ENCODE measurements at places on chromosomes 5 and 9.

GRCh38 chr9:15220658-15221318 lies 86.2 kb downstream of the TTC39B start:
- no peak for DNase-seq

DNA sequence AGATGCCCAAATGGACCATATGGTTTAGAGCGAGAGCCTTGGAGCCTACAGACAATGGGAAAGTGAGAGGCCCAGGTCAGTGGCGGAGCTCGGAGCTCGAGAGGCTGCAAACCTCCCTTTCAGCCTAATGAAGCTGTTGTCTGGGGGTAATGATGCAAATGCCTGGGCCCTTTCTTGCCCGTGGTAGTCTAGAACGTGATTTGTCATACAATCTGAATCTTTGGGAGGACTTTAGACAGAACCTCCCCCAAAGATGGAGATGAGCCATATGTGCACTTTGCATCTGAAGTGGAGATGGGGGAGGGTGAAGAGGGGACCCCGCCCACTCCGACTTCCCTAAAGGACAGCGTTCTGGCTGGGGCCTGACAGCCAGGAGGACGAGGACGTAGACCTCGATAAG lies 10.3 kb upstream of the NEUROG1 start:
- no peak for DNase-seq

GRCh38 chr9:93565089-93565488 lies 11.3 kb upstream of the PHF2 start:
- no peak for DNase-seq

DNA sequence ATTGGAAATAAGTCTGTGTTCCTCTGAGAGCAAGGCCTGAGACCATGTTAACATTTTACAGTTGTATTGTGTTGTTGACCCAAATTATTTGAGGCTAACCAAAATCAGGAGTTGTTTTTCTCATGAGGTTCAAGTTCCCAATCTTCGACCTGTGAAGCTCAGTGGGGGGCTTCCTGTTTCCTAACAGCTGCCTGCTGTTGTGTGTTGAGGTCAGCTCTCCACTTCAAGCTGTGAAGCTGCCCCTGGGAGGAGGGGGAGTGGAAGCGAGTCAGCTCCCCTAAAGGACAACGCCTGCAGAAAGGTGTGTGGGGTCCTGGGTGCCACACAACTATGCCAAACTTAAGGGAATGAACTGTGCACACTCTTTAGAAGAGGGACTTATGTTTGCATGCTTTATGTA lies 295.5 kb downstream of the IRX1 start:
- no peak for DNase-seq

GRCh38 chr5:93431250-93431649 lies 149.8 kb downstream of the NR2F1-AS1 start:
- DNase-seq, result no peak

DNA sequence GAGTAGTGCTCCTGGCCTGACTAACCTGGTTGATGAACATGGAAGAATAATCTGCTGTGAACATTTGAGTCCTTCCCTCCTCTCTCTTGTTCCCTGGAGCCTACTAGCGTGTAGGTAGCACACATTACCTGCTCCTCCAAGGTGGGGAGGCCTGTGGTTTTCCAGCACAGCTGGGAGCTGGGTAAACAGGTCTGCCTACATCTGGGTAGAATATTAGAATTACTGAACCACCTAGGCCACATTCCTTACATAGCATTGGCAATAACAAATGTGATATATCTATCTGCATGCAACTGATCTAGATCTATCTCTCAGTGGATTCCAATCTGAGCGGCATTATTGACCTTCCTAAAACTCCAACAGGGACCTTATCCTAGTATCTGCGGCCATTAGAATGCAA lies 151.0 kb upstream of the ZNF366 start:
- no peak for DNase-seq

DNA sequence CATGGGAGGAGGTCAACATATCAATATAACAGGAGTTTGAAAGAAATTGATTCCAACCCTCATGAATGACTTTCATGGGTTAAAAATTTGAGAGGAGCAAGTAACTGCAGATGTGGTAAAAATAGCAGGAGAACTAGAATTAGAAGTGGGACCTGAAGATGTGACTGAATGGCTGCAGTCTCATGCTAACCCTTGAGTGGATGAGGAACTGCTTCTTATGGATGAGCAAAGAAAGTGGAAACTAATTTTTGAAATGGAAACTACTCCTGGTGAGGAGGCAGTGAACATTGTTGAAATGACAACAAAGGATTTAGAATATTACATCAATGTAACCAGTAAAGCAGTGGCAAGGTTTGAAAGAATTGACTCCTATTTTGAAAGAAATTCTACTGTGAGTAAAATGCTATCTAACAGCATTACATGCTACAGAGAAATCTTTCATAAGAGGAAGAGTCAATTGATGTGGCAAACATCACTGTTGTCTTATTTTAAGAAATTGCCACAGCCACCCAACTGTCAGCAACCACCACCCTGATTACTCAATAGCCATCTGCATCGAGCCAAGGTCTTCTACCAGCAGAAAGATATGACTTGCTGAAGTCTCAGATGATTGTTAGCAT lies 1683.2 kb downstream of the MAT2B start:
- DNase-seq, result no peak

GRCh38 chr5:133472829-133473228 lies 139.5 kb downstream of the FSTL4 start:
- DNase-seq, result no peak

- DNase-seq, result no peak
These were observed 124.9 kb downstream of the TMEM161B start for GRCh38 chr5:88143693-88144218.

DNA sequence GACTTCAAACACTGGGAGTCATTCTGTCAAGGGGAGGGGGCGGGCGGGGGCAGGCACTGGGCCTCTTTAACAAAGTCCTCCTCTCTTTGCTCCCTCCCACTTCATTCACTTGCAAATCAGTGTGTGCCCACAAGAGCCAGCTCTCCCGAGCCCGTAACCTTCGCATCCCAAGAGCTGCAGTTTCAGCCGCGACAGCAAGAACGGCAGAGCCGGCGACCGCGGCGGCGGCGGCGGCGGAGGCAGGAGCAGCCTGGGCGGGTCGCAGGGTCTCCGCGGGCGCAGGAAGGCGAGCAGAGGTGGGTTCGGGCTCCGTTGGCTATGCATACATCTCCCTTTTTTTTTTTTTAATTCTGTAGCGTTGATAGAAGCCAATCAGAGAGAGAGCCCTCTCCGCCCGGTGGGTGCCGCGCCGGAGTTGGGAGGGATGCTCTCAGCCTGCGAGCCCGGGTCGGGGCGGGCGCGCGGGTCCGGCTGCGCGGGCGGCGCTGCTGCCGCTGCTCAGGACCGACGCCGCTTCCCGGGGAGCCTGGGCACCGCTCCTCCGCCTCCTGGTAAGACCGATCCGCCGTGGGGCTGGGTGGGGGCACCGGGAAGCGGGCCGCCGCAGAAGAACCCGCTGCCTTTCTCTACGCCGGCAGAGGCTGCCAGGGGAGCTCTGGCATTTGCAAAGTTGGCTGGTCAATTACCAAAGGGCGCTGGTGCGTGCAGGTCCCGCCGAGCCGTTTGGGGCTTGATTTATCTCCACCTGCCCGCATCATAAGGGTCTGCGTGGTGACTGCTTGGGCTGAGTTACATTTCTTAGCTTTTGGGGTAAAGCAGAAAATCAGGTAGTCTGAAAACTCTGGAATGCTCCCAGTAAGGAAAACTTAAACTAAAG lies at the start of gene CDH6:
Gene CDH6, plus strand, starts transcription at position 96 of the 877 bp plus-strand sequence. CDS start 73,788 bp downstream, outside the sequence.
- DNase-seq, result peak; percentile 60

DNA sequence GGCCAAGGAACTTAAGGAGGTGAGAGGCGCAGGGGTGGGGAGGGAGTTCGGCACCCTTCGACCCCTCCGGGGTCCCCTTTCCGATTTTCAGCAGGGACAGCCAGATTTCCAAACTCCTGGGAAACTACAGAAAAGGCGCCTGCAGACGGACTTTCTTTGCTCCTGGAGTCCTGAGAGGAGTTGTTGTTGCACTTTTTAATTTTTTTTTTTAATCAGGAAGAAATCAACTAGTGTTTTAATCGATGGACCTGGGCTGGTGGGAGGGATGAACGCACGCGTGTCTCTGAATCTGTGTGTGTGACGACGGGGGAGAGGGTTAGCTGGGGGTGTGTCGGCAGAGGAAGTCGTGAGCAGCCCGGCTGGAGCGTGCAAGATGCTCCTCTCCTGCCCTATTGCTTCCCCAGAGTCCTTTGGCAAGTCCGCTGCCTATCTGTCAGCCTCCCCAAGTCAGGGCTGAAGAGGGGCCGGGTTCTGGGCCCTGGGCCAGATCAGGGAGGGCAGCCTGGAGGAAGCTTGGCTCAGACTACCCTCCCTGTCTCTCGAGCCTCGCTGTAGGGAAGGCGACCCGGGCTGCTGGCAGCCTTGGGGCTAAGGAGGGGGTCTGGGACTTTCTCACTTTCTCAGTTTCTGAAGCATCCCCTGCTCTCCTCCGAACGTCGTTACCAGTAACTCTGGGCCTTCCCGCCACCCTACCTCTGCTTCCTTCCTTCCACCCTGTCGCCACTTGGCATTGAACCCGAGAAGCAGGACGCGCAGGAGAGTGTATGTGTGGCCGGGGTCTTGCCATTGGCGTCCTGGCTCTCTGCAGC lies 731 bp downstream of the PRR16 start:
- no peak for DNase-seq

DNA sequence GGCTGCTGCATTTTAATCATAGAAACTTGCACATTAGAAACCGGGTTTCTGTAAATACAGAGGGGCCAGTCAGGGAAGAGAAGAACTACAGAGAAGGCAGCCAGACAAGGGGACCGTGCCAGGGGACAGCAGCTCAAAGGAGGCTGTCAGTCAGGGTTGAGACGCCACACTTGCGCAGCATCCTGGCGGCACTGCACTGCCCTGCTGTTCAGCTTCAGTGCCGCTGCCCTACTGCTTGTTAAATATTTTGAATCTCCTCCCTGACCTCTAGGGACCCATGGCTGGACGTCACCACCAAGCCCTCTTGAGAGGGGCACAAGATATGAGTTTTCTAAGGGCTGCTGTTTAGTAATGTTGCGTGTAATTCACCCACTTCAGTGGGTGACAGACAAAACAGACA lies 43.6 kb upstream of the ZBTB43 start:
- no peak for DNase-seq

GRCh38 chr9:88969646-88970373 lies 21.5 kb upstream of the S1PR3 start:
- DNase-seq, result no peak

DNA sequence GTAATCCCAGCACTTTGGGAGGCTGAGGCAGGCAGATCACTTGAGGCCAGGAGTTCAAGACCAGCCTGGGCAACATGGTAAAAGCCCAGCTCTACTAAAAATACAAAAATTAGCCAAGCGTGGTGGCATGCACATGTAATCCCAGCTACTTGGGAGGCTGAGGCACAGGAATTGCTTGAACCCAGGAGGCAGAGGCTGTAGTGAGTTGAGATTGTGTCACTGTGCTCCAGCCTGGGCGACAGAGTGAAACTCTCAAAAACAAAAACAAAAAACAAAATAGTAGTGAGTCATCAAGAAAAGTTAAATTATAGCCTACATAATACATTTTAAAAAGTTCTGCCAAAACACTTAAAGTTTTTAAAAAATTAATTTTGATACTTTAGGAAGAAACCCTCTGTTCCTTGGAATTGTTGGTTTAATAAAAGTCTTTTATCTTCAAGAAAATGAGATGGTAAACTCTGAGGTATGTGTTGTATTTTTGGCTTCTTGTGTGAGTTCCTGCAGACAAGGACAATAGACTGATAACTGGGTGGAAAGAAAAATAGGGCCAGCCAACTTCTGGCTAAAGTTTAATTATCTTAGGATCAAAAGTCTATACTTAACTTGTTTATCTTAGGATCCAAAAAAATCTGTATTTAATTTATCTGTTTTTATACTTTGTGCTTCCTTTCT lies 9.3 kb downstream of the RUSC2 start:
- DNase-seq, result no peak

DNA sequence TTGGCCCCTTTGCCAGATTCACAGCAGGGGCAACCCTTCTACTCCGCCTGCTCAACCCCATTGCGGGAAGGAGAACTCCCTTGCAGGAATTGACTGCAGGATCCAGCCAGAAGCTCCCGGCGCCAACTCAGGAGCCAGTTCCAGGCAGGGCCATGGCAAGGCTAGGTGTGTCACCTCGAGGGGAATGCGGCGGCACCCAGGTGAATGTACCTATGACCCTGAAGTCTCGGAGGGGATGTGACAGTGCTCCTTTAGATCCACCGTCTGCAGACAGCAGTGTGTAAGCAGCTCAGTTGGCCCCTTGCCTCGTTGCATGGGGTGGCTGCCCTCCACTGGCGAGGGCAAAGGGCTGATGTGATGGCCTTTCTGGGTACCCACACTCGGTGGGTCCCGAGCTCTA lies 606.6 kb downstream of the ELAVL2 start:
- DNase-seq, result no peak

DNA sequence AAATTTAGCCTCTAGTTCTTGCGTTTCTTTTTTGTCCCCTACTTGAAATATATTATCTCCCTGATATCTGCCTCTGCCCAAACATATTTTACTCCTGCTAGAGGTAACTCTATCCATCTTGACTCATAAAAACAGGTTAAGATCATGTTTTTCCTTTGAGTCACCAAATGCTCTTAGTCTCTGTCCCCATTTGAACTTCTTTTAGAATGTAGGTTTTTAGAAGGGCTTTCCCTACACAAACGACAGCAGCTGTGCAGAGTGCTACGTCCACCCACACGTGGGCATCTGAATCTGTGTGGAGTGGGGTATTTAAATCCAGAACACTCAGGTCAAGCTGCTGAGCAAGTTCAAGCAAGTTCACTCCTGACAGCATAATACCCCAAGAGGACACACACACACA lies 2.2 kb downstream of the HSD17B3 start:
- DNase-seq, result peak; percentile 10

DNA sequence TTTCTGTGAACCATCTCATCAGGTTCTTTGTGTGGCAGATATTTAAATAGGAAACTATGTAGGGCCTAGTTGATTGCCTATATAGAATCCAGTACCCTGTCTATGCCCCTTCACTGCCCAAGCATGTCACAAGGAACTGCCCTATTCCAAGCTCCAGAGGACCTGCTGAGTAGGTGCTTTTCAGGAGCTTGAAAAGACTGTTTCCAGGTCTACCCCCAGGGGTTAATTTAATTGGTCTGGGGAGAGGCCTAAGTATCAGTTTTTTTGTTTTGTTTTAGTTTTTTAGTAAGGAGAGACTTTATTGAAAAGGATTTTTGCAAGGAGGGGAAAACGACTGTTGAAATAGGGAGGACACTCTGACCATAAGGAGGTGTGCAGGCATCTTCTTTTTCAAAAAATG lies 43.3 kb downstream of the EXOSC2 start:
- no peak for DNase-seq

DNA sequence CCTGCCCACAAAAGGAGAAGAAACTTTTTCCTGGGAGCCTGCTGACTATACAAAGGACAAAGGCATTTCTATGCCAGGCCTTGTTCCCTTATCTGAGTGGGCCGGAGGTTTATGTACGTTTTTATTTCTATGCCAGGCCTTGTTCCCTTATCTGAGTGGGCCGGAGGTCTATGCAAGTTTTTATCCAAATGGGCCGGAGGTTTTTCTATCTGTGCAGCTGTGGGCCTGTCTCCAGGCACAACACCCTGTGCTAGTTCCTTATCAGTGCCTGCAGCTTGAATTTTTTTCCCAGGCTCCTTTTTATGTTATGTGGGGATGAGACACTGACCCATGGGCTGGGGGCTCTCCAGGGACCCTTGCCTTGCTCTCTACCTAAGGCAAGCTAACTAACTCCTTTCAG lies 5.5 kb downstream of the SLC25A2 start:
- DNase-seq, result no peak

- no peak for DNase-seq
These were observed 125.6 kb downstream of the ALDH1A1 start for GRCh38 chr9:72826996-72827949.

Measured in amniotic stem cell (primary cell).